MM.1S (cell line): ENCODE measurements at places on chromosomes 3 and 15.

GRCh38 chr15:68678746-68679145, 100.0 kb downstream of the CORO2B start:
- no peak for DNase-seq

- no peak for DNase-seq
Measured at GRCh38 chr3:13539292-13539638, 9.7 kb upstream of the FBLN2 start.

DNA sequence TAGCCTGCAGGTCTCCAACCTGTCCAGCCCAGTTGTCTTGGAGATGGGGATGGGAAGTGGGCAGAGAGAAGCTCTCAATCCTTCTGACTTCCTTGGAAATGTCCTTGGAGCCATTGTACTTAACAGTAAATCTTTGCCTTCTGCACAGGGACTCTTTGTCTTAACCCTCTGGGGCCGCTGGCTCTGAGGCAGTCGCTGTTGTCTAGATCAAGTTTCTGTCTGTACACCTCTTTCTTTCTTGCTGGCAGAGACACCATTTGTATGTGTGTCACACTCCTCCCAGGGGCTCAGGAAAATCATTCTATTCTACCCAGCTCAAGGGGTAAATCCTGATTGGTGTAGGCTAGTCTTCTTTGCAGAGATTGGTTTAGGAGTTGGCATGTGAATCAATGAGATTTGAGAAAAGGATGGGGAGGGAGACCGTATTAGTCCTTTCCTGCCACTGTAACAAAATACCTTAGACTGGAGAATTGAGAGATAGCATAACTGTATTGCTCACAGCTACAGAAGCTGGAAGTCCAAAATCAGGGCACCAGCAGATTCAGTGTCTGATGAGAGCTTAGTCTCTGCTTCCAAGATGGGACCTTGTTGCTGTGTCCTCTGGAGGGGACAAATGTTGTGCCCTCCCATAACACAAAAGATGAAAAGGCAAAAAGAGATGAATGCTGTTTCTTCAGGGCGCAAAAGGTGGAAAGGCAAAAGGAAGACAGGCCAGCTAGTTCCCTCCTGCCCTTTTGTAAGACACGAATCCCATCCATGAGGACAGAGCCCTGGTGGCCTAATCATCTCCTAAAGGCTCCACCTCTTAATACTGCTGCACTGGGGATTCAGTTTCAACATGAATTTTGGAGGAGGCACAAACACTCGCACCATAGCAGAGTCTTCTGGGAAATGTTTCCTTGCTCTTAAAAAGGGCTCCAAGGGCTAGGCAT, 66.3 kb downstream of the PPCDC start:
- no peak for DNase-seq

DNA sequence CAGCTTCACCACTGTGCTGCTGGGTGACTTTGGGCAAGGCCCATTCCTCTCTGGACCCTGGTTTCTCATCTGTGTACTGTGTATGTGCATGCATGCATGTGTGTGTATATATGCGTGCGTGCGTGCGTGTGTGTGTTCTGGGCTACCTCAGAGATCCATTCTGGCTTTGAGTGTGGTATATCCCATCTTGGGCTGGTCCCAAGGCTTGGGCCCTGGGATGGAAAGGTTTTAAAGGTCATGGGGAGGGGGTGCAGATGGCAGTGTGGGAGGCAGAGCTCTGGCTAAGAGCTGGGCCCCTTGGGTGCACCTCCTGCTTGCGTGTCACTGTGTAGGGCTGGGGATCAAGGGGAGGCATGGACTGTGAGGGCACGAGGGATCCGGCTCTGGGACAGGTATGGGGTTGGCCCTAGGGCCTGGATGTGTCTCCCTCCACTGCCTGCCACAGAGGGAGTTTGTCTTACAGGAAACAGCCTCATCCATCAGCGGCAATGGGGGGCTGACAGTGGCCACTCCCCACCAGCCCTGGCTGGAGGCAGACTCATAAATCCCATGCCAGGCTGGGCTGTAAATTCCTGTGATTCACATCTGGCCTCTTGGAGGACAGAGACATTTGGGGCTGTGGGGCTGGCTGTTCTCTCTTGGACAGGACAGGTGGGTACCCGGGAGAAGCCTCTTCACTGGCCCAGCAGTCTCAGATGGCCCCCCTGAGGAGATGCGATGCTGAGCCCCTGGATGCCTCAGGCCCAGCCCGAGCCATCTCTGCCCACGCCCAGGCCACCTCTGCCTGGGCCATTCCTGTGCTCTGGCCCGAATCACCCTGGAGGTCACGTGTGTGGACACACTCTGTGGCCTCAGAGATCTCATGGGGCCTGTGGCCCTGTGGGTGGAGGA, 21.4 kb upstream of the CSPG4 start:
- no peak for DNase-seq

DNA sequence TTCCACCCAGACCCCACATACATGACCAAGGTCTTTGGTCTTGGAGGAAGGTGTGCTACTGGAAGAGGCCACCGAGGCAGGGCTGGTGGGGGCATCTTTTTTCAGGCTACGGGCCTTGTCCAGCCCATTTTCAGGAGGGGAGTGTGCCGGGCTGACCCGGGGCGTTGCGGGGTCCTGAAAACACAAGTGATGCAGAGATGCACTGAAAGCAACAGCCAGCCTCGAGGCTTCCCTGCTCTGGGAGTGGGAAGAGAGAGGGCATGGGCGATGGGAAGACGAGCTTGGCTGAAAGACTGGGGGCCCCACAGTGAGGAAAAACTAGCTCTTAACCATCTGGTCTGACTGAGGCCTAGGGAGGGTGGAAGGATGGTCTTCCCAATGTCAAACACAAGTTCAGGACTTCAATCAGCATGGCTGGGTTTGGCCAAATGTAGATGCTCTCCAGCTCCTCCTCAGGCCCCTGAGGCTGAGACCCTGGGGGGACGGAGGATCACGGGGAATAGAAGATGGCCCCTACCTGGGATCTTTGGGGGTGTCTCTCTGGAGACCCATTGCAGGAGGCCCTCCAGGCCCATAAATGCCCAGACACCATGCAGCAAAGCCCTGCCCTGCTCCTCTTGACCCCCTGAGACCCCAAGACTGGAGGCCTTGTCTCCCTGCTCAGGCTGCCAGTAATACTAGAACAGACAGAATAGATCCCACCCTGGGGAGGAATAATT, 38.9 kb downstream of the TLE3 start:
- DNase-seq = no peak

DNA sequence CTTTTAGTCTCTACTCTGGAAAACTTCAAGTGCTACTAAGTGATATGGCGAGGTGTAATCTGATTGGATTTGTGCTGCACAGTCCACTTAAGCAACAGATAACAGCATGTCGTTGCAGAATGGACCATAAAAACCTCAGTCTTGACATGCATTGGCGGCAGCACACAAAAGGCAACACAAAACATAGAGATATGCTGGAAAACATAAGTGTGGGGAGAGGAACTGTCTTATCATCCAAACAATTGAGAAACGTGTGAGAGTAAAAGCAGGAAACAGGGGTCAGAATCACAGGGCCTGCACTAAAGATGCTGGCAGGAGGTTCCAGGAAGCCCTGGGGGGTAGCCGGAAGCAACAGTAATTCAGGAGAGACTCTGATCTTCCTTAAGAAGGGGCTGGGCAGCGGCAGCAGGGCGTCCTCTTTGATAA, 82.1 kb downstream of the CGNL1 start:
- no peak for DNase-seq

GRCh38 chr3:127951276-127951675, 36.2 kb downstream of the KBTBD12 start:
- DNase-seq = no peak

GRCh38 chr15:64836023-64836536, 5.6 kb upstream of the PLEKHO2 start:
- DNase-seq = no peak

GRCh38 chr15:91216000-91216399, 115.9 kb downstream of the SV2B start:
- no peak for DNase-seq

DNA sequence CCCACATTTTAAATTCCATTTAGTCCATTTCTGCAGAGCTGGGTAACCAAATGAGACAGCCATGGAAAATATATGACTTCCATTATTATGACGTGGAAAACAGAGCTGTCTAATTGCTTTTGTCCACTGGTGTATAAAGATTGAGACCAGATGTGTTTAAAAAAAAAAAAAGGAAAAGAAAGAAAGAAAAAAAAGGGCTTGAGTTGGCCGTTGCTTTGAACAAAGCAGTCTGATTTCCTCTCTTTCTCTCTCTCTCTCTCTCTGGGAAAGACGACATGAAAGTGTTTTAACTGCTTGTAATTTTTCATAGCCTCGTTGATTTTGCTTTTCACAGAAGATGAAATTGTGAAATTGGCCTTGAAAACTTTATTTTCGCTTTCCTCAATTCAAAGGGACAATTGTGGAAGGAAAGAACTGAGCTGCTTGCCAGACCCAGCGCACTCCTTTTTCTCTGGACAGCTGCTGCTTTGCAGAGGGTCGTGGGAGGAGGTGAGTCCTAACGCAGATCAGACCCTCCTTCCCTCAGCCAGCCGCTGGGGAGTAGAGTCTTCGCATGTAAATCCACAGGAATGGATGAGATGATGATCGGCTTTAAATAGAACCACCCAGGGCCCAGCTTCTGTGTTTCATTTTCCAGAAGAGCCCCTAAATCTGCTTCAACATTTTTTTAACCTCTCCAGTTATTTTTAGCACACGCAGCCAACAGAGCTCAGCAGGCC, 42.8 kb upstream of the UBE2E1 start:
- DNase-seq = no peak

- DNase-seq = no peak
Measured at GRCh38 chr3:74613521-74614106, 845 bp downstream of the CNTN3 start.

- no peak for DNase-seq
Measured at GRCh38 chr3:87320756-87321626, 44.6 kb upstream of the POU1F1 start.

DNA sequence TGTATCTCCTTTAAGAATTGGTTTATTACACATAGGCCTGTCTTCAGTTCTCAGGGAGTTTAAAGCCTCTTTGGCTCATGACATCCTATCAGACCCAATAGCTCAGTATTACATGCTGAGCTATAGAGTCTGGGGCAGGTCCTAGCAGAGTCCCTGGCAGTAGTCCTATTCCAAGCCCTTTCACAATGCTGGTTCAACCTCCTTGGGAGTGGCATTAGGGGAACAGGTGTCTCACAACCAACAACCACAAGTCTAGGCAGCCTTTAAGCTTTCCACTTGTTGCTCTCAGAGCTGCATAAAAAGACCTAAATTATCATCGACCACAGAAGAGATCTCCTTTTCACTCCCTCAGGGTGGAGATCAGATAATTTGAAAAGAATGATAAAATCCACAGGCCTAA, 22.8 kb upstream of the C2CD4B start:
- no peak for DNase-seq

GRCh38 chr3:187112934-187113793, 26.1 kb downstream of the RPL39L start:
- peak; percentile 54 for DNase-seq

- peak; percentile 67 for DNase-seq
Measured at GRCh38 chr3:108208831-108209230, 13.4 kb downstream of the IFT57 start.

DNA sequence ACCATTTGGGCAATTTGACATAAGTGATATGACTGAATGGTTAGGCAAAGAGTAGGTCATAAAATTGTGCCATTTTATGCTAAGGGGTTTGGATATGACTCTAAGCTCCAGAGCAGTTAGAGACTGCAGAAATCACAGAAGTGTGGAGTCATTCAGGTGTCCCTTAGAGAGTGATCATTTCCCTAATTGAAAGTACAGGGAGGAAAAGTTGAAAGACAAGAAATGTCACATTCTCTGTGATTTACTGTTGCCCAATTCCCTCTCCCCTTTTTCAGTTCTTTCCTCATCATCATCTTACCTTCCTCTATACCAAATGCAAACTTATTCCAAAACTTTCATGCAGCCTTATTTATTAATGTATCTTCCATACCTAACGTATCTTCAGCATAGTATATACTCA, 2.7 kb upstream of the GOLGB1 start:
- no peak for DNase-seq

- no peak for DNase-seq
Measured at GRCh38 chr3:51748327-51748726, 30.7 kb downstream of the IQCF6 start.

- DNase-seq = no peak
Measured at GRCh38 chr15:47929138-47929803, 191.5 kb upstream of the SLC24A5 start.

GRCh38 chr3:74562558-74563269, 51.7 kb downstream of the CNTN3 start:
- no peak for DNase-seq

- no peak for DNase-seq
Measured at GRCh38 chr15:69189157-69189556, 28.7 kb downstream of the GLCE start.

DNA sequence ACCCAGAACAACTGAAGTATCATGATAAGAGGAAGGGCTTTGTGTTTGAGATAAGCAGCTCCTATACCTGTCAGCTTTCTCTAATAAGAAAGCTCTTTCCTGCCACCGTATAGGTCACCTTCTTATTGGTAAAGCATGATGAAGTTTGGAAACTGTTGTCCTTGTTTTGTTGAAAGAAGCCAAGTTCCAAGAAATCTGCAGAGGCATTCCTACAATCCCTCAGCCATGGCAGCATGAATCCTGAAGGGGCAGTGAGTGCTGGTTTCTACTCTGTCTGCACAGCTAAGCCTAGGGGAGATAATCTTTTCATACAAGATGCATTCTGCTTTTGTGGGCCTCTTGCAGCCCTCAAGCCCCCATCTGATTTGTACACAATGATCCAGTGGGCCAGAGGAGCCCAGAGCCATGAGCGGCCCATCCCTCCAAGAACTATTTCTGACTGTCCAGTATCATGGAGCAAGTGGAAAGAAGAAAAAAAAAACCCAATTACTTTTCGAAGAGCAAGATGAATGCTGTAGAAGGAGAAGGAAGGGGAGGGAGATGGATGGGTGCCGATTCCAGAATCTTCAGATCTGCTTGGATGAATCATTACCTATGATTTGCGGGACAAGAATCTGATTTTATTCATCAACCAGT, 1.9 kb upstream of the THBS1 start:
- DNase-seq = no peak

- DNase-seq = peak; percentile 69
Measured at GRCh38 chr3:149009732-149010131, 18.4 kb downstream of the GYG1 start.

DNA sequence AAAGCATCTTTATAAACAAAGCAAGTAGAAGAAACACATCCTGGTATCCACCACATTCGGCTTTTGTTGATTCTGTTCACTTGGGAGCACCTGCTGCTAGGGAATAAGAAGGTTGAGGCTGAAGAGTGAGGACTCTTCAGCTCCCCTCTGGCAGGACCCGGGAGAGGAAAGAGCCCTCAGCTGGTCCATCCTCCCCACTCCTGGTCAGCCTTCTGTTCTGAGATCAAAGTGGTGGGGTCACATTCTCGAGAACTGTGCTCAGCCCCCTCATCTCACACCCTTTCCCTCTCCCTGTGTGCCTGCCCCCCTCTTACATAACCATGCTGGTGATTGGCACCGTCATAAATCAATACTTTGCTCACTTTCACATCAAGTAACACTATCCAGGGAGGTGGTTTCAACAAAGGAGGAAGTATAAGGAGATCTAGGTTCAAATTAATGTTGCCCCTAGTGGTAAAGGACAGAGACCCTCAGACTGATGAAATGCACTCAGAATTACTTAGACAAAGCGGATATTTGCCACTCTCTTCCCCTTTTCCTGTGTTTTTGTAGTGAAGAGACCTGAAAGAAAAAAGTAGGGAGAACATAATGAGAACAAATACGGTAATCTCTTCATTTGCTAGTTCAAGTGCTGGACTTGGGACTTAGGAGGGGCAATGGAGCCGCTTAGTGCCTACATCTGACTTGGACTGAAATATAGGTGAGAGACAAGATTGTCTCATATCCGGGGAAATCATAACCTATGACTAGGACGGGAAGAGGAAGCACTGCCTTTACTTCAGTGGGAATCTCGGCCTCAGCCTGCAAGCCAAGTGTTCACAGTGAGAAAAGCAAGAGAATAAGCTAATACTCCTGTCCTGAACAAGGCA, at the start of gene NR1I2:
NR1I2 (plus strand) TSS at position 772 of the 869 bp plus-strand sequence.
- DNase-seq = no peak
